ENCODE measurements at places on chromosomes 2 and 18.

GRCh38 chr2:17429130-17429529 is 89.1 kb downstream of the RAD51AP2 start:
- DNase-seq: no peak

- DNase-seq: peak; percentile 4
Observed at GRCh38 chr2:222483513-222484039, 59.2 kb downstream of the SGPP2 start.

GRCh38 chr2:128310094-128310716 is 8.5 kb downstream of the HS6ST1 start:
- no peak for DNase-seq

DNA sequence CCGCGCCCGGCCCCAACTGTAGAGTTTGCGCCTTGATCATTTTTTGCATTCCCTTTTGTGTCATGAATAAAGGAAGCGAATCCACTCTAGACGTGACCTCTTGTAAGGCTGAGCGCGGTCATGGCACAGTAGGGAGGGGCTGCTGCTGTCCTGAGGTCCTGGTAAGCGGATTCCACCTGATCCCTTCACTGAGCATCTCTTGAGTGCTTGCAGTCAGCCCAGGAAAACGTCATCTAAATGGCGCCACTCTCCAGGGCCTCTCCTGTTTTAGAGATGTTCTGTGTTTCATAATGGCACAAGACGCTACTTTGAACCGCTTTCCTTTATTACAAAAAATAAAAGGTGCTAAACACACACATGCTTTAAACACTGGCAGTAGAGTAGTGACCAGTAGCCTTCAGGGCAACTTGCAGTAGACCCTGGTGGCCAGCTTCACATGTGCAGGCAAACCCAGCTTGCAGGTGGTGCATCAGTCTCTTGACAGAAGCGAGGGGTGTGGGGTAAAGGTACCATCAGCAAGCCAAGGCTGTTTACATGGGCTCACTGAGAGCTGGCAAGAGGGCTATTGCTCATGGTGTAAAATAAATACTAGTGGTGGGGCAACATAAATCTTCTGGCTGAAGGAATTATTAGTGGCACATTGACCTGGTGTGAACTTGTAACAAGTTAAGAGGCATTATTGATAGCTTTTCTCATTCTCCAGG is 43.0 kb upstream of the ACKR3 start:
- DNase-seq: no peak

DNA sequence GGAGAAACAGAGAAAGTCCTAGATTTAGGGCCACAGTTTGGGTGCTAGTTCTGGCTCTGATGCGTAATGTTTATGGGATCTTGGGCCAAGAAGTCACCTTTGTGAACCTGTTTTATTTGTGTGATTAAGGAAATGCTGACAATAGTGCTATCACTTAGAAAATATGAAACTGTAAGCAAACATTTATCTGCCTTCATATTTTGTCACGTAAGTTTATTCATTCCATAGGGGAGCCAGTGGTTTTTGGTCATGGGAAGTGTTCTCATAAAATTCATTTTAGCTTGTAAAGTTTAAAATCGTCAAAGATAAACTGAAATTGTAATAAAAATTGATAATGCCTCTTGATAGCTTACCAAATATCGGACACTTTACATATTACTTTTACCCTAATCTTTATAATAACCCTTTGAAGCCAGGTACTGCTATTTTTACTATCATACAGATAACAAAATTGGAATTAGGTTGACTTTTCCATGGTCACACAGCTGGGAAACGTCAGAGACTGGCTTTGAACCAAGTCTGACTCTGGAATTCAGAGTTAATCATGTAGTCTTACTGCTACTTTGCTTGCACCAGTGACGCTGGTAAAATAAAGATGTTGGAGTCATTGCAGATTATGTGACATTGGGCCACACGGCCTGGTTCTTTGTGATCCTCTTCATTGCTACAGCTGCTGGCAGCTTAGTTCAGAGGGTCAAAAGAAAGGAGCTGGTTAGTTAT is 99.7 kb downstream of the ICA1L start:
- no peak for DNase-seq

- no peak for DNase-seq
Observed at GRCh38 chr2:145801210-145801609, 1281.3 kb upstream of the ZEB2 start.

- DNase-seq: no peak
Observed at GRCh38 chr18:40356168-40356567, 1598.9 kb upstream of the PIK3C3 start.

DNA sequence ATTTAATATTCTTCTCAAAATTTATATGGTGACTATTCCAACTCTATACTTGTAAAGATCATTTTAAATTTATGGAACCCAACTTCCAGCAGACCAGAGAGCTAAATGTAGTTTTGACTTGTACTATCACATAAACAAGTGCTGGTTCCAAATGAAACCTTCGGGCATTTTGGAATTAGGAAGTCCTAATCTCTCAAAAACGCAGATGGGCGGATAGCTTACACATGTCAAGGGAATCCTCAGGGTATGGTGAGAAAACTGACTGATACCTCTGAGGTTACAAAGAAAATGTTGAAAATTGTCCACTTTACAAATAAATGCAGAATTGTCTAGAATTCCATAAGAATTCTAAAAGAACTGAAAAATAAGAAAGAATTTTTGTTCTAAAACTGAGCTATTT is 224.1 kb downstream of the SS18 start:
- DNase-seq: no peak

- no peak for DNase-seq
Observed at GRCh38 chr2:29726976-29727375, 194.4 kb downstream of the ALK start.

DNA sequence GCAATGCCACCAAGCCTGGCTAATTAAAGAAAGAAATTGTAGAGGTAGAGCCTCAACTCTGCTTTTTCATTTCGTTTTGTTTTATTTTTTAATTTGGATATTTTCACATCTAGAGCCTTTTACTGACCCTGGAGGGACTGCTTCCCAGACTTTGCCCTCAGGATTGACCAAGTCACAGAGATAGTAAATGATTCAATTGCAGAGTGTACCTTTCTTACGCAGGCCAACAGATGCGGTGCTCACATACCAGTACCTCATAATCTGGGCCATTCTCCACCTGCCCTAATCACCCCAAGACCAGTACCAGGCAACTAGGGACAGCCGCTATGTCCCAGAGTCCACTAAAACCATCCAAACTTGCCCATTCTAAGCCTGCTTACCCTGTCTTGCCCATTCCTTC is 110.8 kb downstream of the DDX1 start:
- DNase-seq: no peak

GRCh38 chr2:44716131-44716530 is 225.4 kb upstream of the SIX3 start:
- no peak for DNase-seq

DNA sequence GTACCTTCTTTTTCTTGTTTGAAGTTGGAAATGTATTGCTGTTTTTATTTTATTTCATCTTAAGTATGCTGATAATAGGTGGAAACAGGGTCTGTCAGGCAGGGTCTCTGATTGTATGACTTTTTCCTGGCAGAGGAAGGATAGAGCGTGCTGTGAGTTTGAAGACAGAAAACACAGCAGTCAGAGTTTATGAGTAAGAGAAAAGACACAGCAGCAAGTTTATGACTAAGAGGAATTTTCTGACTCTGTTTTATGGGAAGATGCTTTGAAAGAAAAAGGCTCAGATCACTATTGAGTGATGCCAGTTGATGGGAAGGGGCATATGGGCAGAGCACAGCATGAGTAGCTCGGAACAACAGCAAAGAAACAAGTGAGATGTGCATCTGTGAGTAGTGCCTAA is 379.1 kb downstream of the MEIS1 start:
- no peak for DNase-seq

DNA sequence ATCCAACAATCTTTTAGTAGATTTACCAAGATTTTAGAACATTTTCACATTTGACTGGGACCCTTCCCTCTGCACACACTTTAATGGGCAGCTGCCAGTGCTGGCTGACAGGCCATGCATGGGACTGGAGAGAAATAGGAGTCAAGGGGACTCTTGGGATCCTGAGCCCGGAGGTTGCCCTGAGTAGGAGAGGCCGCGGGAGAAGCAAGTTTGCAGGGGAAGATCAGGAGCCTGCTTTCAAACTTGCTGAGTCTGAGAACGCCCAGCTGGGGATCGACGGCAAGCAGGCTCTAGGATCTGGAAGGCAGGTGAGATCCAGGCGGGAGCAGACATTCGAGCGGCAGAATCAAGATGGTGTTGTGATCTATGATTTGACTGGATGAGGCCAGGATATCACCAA is 186.1 kb downstream of the HDAC4 start:
- DNase-seq: no peak

GRCh38 chr2:74179063-74179865 is 585 bp upstream of the MOB1A start:
- DNase-seq: no peak

DNA sequence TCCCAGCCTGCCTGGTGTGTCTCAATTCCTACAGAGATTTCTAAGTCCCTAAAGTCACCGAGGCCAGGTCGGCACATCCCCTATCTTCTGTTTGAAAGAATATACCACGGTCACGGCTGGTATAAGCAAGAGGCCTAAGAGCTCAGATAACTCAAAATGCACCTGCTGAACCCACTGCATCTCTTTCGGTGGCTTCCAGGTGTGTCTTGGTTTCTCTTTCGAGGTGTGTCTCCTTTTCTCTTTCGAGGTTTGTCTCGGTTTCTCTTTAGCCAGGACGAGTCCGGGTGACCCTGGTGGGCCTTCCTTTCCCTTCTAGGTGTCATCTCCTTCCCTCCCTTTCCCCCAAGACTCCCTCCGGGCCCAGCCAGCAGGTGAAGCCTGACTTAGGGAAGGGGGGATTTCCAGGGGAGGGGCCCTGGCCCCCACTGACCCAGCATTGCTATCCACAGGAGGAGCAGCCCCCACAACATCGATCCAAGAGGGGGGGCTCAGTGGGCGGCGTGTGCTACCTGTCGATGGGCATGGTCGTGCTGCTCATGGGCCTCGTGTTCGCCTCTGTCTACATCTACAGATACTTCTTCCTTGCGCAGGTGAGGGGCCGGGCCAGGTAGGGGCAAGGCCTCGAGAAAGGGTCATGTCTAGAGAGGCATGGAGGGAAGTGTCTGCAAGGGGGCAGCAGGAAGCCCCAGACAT is 8.4 kb downstream of the ITM2C start:
- peak; percentile 50 for DNase-seq
